Stimulated activated CD4-positive, alpha-beta T cell treated with anti-CD3 and anti-CD28 coated beads, Interleukin-1b, Interleukin-23, amount 100 ng/mL, for 4 hours (primary cell): ENCODE measurements at places on chromosomes 16 and 17.
A peak's percentile ranks its signal among the peaks of the same experiment; 100 is the strongest.

- DNase-seq = peak; percentile 84
Observed at GRCh38 chr17:2336215-2336851, at the start of gene TSR1. Gene TSR1, minus strand, starts transcription at chr17:2336457. Its CDS starts 30 bp downstream, at chr17:2336427.

GRCh38 chr16:81491541-81492188, 47.1 kb downstream of the CMIP start:
- no peak for DNase-seq

GRCh38 chr17:61908292-61909037, 19.3 kb downstream of the INTS2 start:
- DNase-seq = no peak

GRCh38 chr16:86492961-86493629, 17.2 kb upstream of the FOXF1 start:
- no peak for DNase-seq

DNA sequence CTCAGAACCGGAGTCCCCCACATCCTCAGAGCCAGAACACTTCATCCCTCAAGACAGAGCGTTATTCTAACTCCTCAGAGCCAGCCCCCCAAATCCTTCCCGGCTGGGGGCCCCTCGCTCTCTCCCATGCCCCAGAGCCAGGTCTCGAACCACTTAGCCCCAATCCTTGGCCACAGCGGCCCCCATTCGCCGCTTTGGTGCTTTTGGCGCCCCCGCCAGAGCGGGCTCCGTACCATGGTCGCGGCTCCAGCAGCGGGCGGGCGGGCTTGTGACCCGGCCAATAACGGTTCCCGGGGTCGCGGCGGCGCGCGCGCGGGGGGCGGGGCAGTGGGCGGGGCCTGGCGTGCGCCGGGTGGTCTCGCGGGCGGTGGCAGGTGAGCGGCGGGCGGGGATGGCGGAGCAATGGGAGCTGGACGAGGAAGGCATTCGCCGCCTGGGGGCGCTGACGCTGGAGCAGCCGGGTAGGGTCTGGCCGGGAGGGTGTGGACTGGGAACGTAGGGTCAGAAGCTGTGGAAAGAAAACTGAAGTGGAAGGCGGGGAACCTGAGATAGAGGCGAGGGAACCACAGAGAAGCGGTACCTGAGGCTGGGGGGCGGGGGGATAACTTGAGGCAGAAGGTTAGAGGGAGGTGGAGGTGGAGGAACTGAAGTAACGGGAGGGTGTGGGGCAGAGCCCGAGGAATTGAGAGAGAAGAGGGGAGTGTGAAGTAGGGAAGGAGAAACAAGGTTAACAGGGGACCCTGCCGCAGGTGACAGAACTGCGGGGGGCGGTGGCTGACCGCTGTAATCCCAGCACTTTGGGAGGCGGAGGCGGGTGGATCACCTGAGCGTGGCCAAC, at the start of the genes KCTD19 and LRRC36:
Gene KCTD19 (minus strand): TSS at position 270 of the 838 bp plus-strand sequence. CDS start 34 bp downstream, at position 236.
Gene LRRC36 (plus strand): TSS at position 344 of the 838 bp plus-strand sequence. CDS start 48 bp downstream, at position 392.
- DNase-seq = peak; percentile 5

- peak; percentile 12 for DNase-seq
Observed at GRCh38 chr16:30649725-30650368, 913 bp upstream of the PRR14 start.

DNA sequence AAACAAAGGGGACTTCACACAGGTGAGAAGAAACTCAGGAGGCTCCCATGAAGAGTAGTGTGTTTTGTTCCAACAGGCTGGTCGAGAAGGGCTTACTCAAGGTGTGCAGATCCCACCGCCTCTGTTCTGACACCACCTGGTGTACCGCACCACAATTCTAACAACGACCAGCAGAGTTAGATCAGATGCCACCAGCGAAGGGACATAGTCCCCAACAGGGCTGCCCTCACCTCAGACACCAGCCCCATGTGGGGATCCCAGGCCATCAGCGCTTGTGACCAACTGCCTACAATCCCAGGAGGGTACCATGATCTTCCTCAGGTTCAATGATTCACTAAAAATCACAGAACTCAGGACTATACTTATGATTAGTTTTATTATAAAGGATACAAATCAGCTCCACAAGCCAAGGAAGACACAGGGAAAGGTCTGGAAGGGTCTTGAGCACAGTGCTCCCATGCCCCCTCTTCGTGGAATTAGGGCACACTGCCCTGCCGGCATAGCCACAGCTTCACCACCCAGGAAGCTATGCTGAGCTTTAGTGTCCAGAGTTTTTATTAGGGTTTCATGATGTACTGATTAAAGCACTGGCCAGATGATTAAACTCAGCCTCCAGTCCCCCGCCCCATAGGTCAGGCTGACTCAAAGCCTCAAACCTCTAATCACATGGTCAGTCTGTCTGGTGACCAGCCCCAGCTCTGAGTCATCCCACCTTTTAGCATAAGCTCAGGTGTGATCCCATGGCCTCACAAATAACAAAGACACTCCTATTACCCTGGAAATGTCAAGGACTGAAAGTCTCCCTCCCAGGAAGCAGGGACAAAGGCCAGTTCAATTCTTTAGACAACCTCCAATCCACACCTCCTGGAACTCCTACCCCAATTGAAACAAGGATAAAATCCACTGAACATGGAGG, 26.0 kb downstream of the TRIM25 start:
- DNase-seq = no peak

DNA sequence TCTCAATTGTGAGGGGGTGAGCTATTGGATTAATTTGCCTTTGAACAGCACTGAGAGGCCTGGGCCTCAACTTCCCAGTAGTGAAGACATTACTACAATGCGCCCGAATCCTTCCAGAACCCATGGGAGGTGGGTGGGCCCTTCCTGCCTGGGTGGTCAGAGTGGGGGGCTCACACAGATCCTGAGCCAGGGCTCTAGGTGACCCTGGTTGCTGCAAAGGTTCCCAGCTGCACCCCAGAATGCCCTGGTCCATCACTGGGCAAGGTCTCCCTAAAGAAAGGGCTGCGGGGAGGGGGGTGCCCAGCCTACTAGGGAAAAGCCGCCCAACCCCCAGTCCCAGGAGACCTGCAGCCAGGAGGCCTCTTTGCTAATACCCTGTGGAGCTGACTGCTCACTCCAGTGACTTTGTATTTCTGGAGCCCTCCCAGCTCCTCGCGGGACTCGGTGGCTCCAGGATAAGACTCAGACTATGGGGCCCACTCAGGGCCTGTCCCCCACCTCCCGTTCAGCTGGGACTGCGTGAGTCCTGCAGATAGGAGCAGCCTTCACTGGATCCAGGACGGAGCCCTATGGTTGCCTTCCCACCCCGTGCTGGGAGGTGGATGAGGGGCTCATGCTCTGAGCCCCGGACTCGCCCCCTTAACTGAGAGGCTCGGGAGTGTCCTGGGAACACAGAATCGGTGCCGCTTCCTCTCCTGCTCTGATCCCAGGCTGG, 40.2 kb downstream of the SLC7A5 start:
- peak; percentile 12 for DNase-seq

GRCh38 chr16:46822270-46822669, 8.7 kb downstream of the C16orf87 start:
- DNase-seq = no peak

GRCh38 chr17:68993112-68993511, 37.9 kb upstream of the ABCA8 start:
- DNase-seq = no peak

GRCh38 chr16:4015275-4016004, 100.8 kb downstream of the ADCY9 start:
- DNase-seq = no peak

- DNase-seq = no peak
Observed at GRCh38 chr17:58382108-58382871, 30.3 kb upstream of the SUPT4H1 start.

GRCh38 chr16:11550791-11551498, 35.8 kb downstream of the LITAF start:
- DNase-seq = no peak

DNA sequence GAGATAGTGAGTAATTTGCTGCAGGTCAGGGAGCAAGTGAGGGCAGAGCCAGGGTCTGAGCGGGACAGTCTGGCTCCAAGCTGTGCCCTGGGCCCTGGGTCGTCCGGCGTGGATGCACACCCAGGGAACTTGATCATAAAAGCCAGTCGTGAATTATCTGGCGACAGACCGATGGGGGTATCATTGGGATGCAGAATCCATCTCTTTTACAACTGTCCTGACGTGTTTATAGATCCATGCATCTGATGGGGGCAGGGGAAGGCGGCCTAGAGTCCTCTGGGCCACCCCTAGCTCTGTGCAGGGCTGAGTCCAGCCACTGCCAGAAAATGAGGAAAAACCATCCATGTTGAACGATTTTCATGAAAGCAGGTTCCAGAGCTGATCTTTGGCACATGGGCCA, 332.8 kb downstream of the C16orf95 start:
- no peak for DNase-seq

DNA sequence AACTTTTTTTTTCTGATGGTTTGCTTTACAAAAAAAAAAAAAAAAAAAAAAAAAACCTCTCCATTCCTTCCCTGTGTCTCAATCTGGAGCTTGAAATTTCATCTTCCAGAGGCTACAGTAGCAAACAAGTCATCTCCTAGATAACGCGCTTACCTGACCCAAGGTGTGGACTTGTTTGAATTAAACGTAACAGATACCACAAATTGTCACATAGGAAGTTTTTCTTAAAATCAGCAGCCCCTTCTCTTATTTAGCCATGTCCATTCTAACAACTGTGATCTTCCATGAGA, 2.0 kb downstream of the STAT5B start:
- no peak for DNase-seq

- DNase-seq = no peak
Observed at GRCh38 chr16:67431775-67432505, 1.0 kb downstream of the HSD11B2 start.

GRCh38 chr17:48519427-48519826, 11.4 kb downstream of the HOXB1 start:
- no peak for DNase-seq

- DNase-seq = no peak
Observed at GRCh38 chr16:27217256-27217655, 13.9 kb downstream of the KDM8 start.

DNA sequence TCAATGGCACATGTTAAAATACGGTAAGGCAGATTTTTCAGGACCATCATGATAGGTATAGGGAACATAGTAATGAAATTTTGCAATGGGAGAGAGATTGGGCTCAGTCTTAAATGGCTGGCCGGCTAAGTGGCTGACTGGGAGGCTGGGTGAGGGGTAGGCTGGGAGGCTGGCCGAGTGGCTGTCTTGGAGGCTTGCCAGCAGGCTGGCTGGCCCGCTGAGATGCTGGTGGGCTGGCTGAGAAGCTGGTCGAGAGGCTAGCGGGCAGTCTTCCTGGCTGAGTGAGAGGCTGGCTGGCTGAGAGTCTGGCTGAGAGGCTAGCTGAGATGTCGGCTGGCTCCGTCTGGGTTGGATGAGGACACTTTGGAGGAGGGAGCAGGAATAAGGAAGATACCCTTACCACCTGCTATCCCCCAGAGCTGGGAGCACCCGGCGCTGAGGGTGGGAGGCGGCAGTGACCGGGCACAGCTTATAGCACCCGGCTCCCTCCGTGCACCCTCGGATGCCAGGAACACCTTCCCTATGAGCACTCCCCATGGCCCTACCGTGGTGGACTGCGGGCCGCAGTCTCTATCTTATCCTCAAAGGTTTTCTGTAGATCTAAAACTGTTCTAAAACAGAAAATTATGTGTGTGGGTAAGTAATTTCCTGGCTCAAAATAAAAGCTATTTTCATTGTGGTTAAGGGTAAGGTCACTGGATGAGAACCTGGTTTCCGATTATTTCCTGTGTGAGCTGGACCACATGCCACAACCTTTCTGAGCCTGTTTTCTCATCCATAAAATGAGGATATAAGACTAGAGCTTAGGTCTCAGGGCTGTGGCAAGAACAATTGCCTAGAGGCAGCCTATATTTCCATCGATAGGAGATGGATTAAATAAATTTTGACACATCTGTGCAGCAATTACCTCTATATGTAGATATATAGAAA, 34.5 kb upstream of the TMC5 start:
- no peak for DNase-seq

DNA sequence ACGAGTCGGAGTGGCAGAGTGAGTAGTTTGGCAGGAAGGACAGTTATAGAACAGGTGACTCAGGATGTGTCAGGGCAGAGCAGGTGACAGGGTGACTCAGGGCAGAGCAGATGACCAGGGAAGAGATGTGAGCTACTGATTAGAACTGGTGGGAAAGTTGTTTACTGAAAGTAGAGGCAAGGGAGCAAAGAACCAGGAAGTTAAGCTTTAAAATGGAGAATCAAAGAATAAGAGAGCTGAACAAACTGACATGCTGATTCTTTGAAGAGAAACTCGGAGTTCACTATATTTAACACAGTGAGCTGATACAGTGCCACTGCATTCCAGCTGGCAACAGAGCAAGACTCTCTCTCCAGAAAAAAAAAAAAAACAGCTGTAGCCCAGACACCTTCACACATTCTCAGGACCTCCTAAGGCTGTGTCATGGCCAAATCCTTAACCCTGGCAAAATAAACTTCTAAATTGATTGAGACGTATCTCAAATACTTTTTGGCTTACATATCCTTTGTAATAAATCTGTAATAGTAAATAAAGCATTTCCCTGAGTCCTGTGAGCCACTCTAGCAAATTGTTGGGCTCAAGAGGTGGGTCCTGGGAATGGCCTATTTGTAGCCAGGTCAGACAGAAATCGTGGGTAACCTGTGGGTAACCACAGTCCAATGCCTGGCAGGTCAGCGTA, 12.3 kb upstream of the UBE2I start:
- no peak for DNase-seq

GRCh38 chr16:24993722-24994686, 21.2 kb downstream of the ARHGAP17 start:
- DNase-seq = no peak

DNA sequence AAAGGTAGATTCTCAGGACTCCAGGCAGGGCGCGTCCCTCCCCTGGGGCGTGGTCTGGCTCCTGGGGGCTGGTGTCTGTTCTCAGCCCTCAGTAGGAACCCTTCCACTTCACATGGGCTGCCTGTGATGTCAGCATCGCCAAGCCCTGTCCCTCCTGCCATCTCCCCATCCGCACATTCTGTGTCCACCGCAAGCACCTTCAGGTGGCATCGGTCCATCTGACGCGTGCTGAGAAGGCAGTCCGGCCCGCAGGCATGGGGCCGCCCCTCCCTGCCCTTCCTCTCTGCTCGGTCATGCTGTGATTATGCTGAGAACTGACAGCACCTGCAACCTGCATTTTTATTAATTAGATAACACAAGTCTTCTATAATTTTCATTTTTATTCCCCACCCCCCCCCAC, 12.7 kb upstream of the DNAH17 start:
- no peak for DNase-seq

DNA sequence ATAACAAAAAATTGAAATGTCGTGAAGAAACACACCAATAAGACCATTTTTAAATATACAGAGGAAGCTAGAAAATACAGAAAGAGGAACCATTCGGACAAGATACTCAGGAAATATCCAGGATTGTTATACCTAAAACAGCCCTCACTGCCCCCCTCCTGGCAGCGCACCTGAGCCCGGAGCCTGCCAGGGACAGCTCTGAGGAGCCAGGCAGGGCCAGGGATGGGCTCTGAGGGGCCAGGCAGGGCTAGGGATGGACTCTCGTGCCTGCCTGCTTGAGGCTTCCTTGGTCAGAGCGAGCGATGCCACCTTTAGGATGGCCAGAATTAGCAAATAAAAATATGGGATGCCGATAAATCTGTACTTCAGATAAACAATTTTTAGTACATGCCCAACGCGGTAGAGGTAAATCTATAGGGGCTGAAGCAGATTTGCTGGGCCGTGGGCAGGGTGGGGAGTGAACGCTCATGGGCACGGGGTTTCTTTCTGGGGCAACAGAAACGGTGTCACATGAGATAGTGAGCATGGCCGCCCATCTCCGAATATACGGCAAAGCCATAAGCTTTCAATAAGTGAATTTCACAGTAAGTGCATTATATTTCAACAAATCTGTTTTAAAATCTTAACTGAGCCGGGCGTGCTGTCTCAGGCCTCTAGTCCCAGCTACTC, 18.2 kb upstream of the CSNK1D start:
- DNase-seq = no peak

GRCh38 chr17:65856865-65857264, 295.4 kb upstream of the AXIN2 start:
- no peak for DNase-seq

GRCh38 chr17:74742153-74742515, 5.1 kb downstream of the RAB37 start:
- no peak for DNase-seq
